ENCODE measurements at places on chromosomes 6 and 20. TPM values are rescaled to one million over a fixed set of nuclear protein-coding genes. Genes with fewer than 3 reads are reported as not detected.

DNA sequence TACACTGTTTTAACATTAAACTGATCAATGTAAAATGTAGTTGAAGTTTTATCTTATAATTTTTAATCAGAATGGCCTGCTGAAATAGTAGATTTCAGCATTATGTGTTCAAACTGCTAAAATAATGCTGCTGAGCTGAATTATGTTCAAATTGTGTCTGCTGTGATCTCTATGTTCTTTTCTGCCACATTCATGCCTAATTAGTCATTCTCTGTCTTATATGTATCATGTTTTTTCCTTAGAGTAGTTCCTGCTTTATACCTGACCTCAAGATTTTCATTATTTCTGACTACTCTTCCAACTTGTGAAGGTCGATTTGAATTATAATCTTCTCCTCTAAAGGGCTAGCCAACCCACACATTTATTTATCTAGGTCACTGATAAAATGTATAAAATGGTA is 476.7 kb upstream of the EPHA7 start:
- no peak for DNase-seq
- H3K27me3 ChIP-seq, result no peaks in the 10 kb centered on the region
- no peak overlapping the region for H3K27ac ChIP-seq
- H3K4me1 ChIP-seq, result no peaks in the 10 kb centered on the region
- no peak overlapping the region for H3K4me3 ChIP-seq
- H3K36me3 ChIP-seq, result no peaks in the 10 kb centered on the region

CDC40 gene
- polyA plus RNA-seq, result 18.1 TPM

GRCh38 chr6:2579804-2580570 is 170.7 kb downstream of the MYLK4 start:
- no peaks in the 10 kb centered on the region for H3K36me3 ChIP-seq
- no peak for DNase-seq
- H3K27ac ChIP-seq, result no peak overlapping the region
- no peaks in the 10 kb centered on the region for H3K4me1 ChIP-seq

DNA sequence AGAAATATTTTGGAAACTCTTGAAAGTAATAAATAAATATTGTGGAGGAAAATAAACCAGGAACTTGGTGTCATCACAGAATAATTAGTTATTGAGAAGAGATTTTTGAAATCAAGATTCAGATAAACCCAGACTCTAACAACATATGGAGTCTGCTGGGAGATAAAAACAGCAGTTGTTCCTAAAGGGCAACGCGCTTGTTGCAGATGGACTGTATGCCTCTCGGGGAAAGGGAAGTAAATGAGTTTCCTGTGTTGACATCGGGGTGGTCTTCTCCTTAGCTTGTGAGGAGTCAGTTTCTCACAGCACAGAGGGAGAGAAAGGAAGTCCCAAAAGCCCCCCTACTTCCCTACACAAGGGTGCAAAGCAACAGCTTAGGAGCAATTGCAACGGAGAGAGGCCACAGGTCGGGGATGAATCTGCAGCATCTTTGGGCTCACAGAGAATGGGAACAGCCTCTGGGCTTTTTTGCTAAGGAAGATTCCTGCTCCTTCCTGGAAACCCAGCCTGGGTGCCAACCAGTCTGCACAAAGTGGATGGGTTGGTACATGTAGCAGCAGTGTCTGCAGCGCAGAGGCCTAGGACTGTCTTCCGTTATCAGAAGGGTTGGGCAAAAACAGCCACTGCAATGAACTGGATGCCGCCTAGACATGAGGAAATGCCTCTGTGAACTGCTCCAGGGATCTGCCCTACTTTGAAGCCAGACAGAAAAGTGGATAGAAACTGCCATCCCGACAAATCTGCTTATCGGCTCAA is 603.0 kb upstream of the NRSN1 start:
- no peaks in the 10 kb centered on the region for H3K27me3 ChIP-seq
- DNase-seq, result no peak
- H3K27ac ChIP-seq, result no peak overlapping the region
- H3K36me3 ChIP-seq, result no peaks in the 10 kb centered on the region
- H3K4me1 ChIP-seq, result no peaks in the 10 kb centered on the region
- no peak overlapping the region for H3K4me3 ChIP-seq

C20orf144 gene
- polyA plus RNA-seq, result 0.34 TPM

DNA sequence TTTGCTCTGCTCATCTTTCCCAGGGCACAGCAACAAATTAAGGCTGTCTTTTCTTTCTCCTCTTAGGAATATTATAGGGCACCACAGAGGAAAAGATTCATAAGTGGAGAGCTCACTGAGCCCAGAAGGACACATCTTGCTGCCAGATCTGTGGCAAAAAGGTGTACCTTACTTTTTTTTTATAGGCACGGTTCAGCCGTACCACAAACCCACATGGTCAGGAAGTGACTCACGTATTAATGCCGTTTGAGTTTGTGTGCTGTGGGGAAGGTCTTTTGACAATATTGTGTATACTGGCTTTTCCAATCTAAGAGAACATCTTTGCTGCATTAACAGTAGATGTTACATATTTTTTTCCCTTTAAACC is 28.4 kb downstream of the PAQR8 start:
- H3K27me3 ChIP-seq, result no peaks in the 10 kb centered on the region
- H3K36me3 ChIP-seq, result peaks cover 4% of the 10 kb centered on the region
- H3K27ac ChIP-seq, result peak overlapping the region; percentile 84
- peak; percentile 69 for DNase-seq
- peak overlapping the region; percentile 1 for H3K4me3 ChIP-seq

RSPH4A gene
- polyA plus RNA-seq, result 0.70 TPM

DNA sequence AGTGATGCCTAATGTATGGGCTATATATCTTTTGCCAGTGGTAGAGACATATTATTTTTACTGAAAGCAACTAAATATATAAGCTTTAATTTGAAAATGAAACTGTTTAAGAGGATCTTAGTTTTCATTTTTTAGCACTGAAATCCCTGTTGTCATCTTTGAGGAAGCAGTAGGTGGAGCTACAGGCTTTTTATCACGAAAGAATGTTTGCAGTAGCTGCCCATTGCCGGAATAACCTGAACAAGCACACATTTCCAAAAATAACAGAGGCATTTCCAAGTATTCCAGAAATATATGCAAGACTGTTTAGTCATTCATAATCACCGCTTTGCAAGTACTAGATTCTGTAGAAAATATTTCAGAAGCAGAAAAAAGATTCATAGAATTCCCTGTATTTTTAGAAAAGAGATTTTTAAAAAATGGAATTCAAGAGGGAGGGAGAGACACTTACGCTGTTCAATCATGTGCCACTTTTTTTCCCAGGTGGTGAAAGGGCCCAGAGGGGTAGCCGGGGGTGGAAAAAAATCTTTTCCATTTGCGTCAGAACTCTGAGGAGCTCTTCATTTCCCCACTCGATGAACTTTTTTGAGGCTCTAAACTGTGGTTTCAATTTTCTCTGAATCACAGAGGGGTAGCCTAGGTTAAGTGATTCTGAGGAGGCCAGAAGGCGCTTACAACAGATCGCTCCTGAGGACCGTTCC is 142.5 kb upstream of the FERMT1 start:
- H3K36me3 ChIP-seq, result no peaks in the 10 kb centered on the region
- DNase-seq, result peak; percentile 25
- no peak overlapping the region for H3K27ac ChIP-seq
- H3K4me3 ChIP-seq, result no peak overlapping the region
- no peaks in the 10 kb centered on the region for H3K4me1 ChIP-seq
- peaks cover 3% of the 10 kb centered on the region for H3K27me3 ChIP-seq

- H3K27ac ChIP-seq, result no peak overlapping the region
- H3K36me3 ChIP-seq, result no peaks in the 10 kb centered on the region
- H3K4me1 ChIP-seq, result no peaks in the 10 kb centered on the region
- no peaks in the 10 kb centered on the region for H3K27me3 ChIP-seq
These were observed 8.7 kb upstream of the PGC start for GRCh38 chr6:41755895-41756294.

ADTRP gene
- polyA plus RNA-seq, result 24.3 TPM

GRCh38 chr6:152993431-152993830 is 9.1 kb downstream of the MTRF1L start:
- no peak overlapping the region for H3K4me3 ChIP-seq
- H3K27ac ChIP-seq, result no peak overlapping the region
- peaks cover 34% of the 10 kb centered on the region for H3K36me3 ChIP-seq
- no peaks in the 10 kb centered on the region for H3K27me3 ChIP-seq
- DNase-seq, result no peak
- H3K4me1 ChIP-seq, result no peaks in the 10 kb centered on the region

DHX16 gene
- polyA plus RNA-seq, result 48.5 TPM

- no peaks in the 10 kb centered on the region for H3K36me3 ChIP-seq
- H3K4me1 ChIP-seq, result no peaks in the 10 kb centered on the region
- no peak overlapping the region for H3K4me3 ChIP-seq
- no peak for DNase-seq
- H3K27me3 ChIP-seq, result no peaks in the 10 kb centered on the region
- H3K27ac ChIP-seq, result no peak overlapping the region
These were observed 149.5 kb downstream of the ANKRD60 start for GRCh38 chr20:58078741-58079522.

LAMA2 gene
- 5.4 TPM for polyA plus RNA-seq

GRCh38 chr6:3314176-3314575 is 55.4 kb downstream of the PSMG4 start:
- H3K27me3 ChIP-seq, result no peaks in the 10 kb centered on the region
- peaks cover 9% of the 10 kb centered on the region for H3K36me3 ChIP-seq
- no peak overlapping the region for H3K27ac ChIP-seq
- no peaks in the 10 kb centered on the region for H3K4me1 ChIP-seq
- DNase-seq, result no peak

TUBB1 gene
- polyA plus RNA-seq, result 0.52 TPM

DNA sequence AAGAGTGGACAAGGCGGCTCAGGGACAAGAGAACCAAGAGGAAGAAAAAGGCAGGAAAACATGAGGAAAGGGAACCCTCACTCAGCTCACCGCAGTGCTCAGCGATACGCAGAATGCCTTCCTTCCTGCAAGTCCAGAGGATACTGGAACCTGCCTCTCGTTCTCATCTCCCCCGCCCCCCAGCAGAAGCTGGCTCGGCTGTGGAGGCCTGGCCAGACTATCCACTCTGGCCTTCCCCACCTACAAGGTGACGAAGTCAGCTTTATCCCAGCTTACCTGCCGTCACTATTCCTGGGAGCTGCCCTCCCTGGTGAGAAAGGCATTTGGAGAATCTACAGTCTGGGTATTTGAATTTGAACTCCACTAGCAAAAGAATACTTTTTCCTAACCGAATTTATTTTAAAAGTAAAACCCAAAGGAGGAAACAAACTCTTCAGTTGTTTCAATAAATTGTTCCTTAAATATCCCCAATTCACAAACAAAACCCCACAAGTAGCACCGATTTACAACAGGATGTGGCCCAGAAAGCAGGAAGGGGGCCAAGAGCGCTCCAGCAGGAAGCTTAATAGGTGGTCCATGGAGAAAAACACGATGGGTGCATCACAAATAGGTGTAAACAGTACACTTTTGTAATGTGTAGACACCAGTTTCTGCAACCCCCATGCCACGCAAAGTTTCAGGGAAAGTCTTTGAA is 2.1 kb upstream of the DIDO1 start:
- no peaks in the 10 kb centered on the region for H3K36me3 ChIP-seq
- no peak for DNase-seq
- H3K4me3 ChIP-seq, result peak overlapping the region; percentile 51
- H3K4me1 ChIP-seq, result peaks cover 31% of the 10 kb centered on the region
- H3K27me3 ChIP-seq, result no peaks in the 10 kb centered on the region

DNA sequence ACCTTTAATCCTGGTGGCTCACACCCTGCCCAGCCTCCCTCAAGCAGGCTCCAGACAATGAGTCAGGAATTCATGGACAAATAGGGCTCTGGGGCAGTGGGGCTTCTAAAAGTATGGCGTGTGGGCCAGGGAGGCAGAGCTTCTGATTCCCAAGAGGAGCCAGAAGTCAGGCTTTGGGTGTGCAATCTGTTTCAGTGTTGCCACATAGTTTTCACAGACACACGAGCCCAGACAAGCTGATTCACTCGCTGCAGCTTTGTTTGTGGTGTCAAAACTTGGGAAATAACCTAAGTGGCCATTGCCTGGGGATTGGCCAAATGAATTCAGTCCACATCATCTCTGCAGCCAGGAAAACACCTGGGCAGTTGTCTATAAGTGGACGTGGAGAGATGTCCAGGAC is 9.2 kb downstream of the PEDS1 start:
- H3K27ac ChIP-seq, result no peak overlapping the region
- peaks cover 59% of the 10 kb centered on the region for H3K36me3 ChIP-seq
- H3K4me3 ChIP-seq, result no peak overlapping the region
- no peak for DNase-seq

GRCh38 chr6:158531566-158531965 is 28.3 kb upstream of the TMEM181 start:
- H3K4me1 ChIP-seq, result no peaks in the 10 kb centered on the region
- H3K27me3 ChIP-seq, result peaks cover 3% of the 10 kb centered on the region
- no peak overlapping the region for H3K4me3 ChIP-seq
- H3K36me3 ChIP-seq, result no peaks in the 10 kb centered on the region

PPP1R3G gene
- polyA plus RNA-seq, result 2.4 TPM
